Ovary (tissue), 10 donors: ENCODE measurements at places on chromosomes 13 and 19. TPM values are rescaled to one million over a fixed set of nuclear protein-coding genes. Genes with fewer than 3 reads are reported as not detected.

GPC5 gene
- polyA plus RNA-seq = 0.18 TPM

SYDE1 gene
- polyA plus RNA-seq = 9.4 TPM

CCL25 gene
- not detected for polyA plus RNA-seq

CPAMD8 gene
- 11.4 TPM for polyA plus RNA-seq

SIRT6 gene
- polyA plus RNA-seq = 16.9 TPM

TMC4 gene
- polyA plus RNA-seq = 0.87 TPM

AMH gene
- polyA plus RNA-seq = not detected

ZNF507 gene
- polyA plus RNA-seq = 13.6 TPM

DENND1C gene
- 0.63 TPM for polyA plus RNA-seq

DMKN gene
- 59.0 TPM for polyA plus RNA-seq

CGB8 gene
- polyA plus RNA-seq = not detected

DUXA gene
- polyA plus RNA-seq = not detected

FUT3 gene
- not detected for polyA plus RNA-seq

NFILZ gene
- not detected for polyA plus RNA-seq

PRR22 gene
- polyA plus RNA-seq = 1.6 TPM

CATSPERD gene
- not detected for polyA plus RNA-seq

MAP1S gene
- polyA plus RNA-seq = 5.0 TPM

TGFBR3L gene
- 0.18 TPM for polyA plus RNA-seq

CYP4F22 gene
- polyA plus RNA-seq = 0.13 TPM

FGF14 gene
- 0.06 TPM for polyA plus RNA-seq

CTXN1 gene
- polyA plus RNA-seq = 3.3 TPM

PSG3 gene
- polyA plus RNA-seq = not detected

MEIS3 gene
- 18.6 TPM for polyA plus RNA-seq

ZNF728 gene
- polyA plus RNA-seq = 1.2 TPM

KCNN1 gene
- 1.00 TPM for polyA plus RNA-seq

PSG11 gene
- polyA plus RNA-seq = not detected

ANGPTL8 gene
- polyA plus RNA-seq = 0.86 TPM

FGF22 gene
- polyA plus RNA-seq = not detected

ZNF541 gene
- 1.8 TPM for polyA plus RNA-seq

KLK12 gene
- polyA plus RNA-seq = not detected

NR2C2AP gene
- polyA plus RNA-seq = 8.8 TPM

CC2D1A gene
- 24.1 TPM for polyA plus RNA-seq

PEX11G gene
- 6.0 TPM for polyA plus RNA-seq

ZNF846 gene
- 20.3 TPM for polyA plus RNA-seq

MEF2B gene
- 1.1 TPM for polyA plus RNA-seq

CCDC61 gene
- 2.7 TPM for polyA plus RNA-seq

CEACAM1 gene
- polyA plus RNA-seq = 1.4 TPM

SGCG gene
- polyA plus RNA-seq = not detected

RFX2 gene
- polyA plus RNA-seq = 5.9 TPM

KISS1R gene
- polyA plus RNA-seq = not detected

BEST2 gene
- polyA plus RNA-seq = not detected

NFIX gene
- polyA plus RNA-seq = 76.9 TPM

ZNF329 gene
- polyA plus RNA-seq = 14.9 TPM

CRLF1 gene
- polyA plus RNA-seq = 1.2 TPM

TMEM145 gene
- polyA plus RNA-seq = not detected

SIGLEC14 gene
- polyA plus RNA-seq = 0.27 TPM

APOC4 gene
- not detected for polyA plus RNA-seq

GRK1 gene
- 0.02 TPM for polyA plus RNA-seq

ZNF709 gene
- polyA plus RNA-seq = 2.5 TPM

ZNF418 gene
- 4.8 TPM for polyA plus RNA-seq

ZNF584 gene
- 12.0 TPM for polyA plus RNA-seq

ZNF8 gene
- polyA plus RNA-seq = 4.2 TPM

MAST1 gene
- 2.4 TPM for polyA plus RNA-seq
